Kidney tubule cell (primary cell): ENCODE measurements at places on chromosomes 1 and 21.

DNA sequence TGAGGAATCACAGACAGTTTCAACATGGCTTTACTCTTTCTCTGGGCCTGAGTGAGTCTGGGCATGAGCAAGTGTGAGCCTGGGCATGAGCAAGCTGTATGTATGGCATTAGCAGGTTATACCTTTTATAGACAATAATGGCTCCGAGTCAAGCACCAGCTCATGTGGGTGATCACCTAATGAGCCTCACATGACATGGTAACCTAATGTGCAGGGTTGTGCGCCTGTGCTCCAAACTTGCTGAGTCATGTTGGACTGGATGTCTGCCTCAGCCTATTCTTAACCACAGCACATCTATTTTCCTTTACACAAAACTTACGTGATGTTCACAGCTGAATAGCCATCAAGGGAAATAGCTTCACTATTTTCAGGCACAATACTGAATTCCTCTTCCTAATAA lies 236.2 kb upstream of the NRIP1 start:
- DNase-seq: peak; percentile 57

DNA sequence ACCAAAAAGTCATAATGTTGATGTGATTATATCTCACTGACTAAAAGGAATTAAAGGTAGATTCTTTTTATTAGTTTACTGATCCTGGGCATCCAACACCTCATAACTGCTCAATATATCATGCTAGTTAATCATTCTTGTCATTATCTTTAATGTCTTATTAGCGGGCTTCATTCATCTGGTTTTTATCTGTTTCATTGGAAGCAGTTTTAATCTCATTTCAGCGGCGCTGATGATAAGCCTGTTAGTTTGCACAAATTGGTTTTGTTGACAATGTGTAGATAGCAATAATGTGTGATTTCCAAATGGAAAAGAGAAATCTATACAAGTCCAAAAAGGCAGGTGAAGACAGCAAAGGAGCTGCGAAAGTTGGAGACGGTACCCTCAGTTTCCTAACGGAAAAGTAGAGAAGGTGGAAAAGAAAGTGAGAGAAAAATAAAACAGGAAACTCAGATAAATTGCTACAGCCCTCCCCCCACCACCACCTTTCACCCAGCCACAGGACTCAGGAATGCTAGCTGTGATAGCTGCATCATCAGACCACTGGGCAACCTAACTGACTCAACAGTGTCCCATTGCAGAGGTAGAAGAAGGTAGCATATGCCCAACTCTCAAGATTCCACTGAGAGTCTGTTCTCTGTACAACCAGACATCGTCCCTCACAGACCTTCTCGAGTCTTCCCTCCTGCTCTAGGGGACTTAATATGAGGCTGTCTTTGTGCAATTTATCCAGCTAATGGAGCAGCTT lies 241.7 kb upstream of the CAMK1G start:
- peak; percentile 41 for DNase-seq

GRCh38 chr21:34732388-34732821 lies 63.6 kb downstream of the CLIC6 start:
- DNase-seq: no peak

DNA sequence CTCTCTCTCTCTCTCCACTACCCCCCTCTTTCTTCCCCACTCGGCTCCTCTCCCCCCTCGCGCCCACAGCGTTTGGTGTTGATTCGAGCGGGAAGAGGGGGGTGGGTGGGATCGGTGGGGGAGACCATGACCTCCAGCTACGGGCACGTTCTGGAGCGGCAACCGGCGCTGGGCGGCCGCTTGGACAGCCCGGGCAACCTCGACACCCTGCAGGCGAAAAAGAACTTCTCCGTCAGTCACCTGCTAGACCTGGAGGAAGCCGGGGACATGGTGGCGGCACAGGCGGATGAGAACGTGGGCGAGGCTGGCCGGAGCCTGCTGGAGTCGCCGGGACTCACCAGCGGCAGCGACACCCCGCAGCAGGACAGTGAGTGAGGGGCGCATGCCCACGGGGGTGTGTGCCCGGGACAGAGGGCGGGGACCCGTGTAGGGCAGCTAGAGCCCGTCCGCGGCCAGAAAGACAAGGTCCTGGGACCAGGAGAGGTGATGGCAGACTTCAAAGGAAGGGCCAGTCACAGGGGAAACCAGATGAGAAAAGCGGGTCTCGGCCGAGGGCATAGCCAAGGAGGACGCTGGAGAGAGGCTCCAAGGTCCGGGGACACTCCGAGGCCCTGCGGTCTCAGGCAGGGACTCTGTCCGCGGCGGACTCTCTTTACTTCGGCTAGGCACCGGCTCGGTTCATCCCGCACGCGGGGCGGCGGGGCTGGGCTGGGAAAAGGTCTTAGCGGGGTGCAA lies at the start of gene PRRX1:
TSS of gene PRRX1 (plus strand) at position 39 of the 735 bp plus-strand sequence. CDS start at position 127, 88 bp downstream.
- DNase-seq: peak; percentile 29

GRCh38 chr1:232511172-232511571 lies 118.8 kb downstream of the SIPA1L2 start:
- DNase-seq: no peak

DNA sequence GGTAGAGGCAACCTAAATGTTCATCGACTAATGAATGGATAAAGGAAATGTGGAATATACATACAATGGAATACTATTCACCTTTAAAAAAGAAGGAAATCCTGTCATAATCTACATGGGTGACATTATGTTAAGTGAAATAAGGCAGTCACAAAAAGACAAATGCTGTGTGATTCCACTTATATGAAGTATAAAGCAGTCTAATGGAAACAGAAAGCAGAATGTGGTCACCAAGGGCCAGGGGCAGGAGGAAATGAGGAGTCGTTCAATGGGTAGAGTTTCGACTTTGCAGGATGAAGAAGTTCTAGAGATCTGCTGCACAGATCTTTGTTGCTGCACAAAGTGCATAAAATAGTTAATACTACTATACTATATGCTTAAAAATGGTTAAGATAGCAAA lies 7.8 kb downstream of the DIPK1A start:
- no peak for DNase-seq
